ENCODE measurements at places on chromosomes 3 and 15. TPM values are rescaled to one million over a fixed set of nuclear protein-coding genes. Genes with fewer than 3 reads are reported as not detected.

SLC6A11 gene
- not detected for total RNA-seq

PLSCR2 gene
- total RNA-seq, result not detected

ERICH6 gene
- 0.15 TPM for total RNA-seq

TRH gene
- total RNA-seq, result not detected

ANKUB1 gene
- not detected for total RNA-seq

LRRK1 gene
- 23.9 TPM for total RNA-seq

RHOV gene
- not detected for total RNA-seq

CPNE9 gene
- not detected for total RNA-seq

POLQ gene
- total RNA-seq, result 0.99 TPM

SEMA4B gene
- total RNA-seq, result 19.9 TPM

ALG1L2 gene
- 0.33 TPM for total RNA-seq

CLDN18 gene
- under 0.01 TPM for total RNA-seq

BNC1 gene
- total RNA-seq, result 7.9 TPM

DGKG gene
- 0.87 TPM for total RNA-seq

CASR gene
- total RNA-seq, result not detected

FAM219B gene
- total RNA-seq, result 43.1 TPM

DPPA4 gene
- not detected for total RNA-seq

CA12 gene
- total RNA-seq, result 94.0 TPM

TNFSF10 gene
- 9.7 TPM for total RNA-seq

PPP1R2 gene
- 133 TPM for total RNA-seq

DZIP1L gene
- total RNA-seq, result 34.2 TPM

CFAP100 gene
- total RNA-seq, result not detected

RSRC1 gene
- 36.4 TPM for total RNA-seq

PPARG gene
- total RNA-seq, result 45.4 TPM

LMAN1L gene
- total RNA-seq, result 0.15 TPM

LNP1 gene
- total RNA-seq, result 6.8 TPM
